ENCODE measurements at places on chromosomes 5 and 9.

DNA sequence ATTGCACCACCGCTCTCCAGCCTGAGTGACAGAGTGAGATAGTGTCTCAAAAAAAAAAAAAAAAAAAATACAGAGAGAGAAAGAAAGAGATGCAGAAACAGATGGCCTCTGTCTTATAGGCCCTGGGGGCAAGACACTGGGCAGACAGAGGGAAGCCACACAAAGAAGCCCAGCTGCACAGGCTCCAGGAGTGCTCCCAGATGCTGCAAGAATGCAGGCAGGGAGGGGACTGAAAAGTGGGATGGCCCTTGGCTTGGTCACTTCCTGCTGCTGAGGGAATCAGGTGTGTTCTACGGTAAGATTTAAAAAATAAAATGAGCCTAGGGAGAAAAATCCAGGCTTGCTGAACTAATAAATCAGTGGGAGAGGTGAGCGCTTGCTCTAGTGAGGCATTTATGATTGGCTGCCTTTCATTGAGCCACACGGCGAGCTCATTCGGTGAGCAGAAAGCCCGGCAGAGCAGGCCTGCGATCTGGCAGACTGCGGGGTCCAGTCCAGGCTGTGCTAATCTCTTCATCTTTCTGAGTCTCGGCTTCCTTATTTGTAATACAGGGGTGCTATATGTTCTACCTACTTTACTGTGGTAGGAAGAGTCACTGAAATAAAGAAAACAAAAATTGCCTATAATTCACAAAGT is 80.6 kb downstream of the RAD23B start:
- DNase-seq = no peak

DNA sequence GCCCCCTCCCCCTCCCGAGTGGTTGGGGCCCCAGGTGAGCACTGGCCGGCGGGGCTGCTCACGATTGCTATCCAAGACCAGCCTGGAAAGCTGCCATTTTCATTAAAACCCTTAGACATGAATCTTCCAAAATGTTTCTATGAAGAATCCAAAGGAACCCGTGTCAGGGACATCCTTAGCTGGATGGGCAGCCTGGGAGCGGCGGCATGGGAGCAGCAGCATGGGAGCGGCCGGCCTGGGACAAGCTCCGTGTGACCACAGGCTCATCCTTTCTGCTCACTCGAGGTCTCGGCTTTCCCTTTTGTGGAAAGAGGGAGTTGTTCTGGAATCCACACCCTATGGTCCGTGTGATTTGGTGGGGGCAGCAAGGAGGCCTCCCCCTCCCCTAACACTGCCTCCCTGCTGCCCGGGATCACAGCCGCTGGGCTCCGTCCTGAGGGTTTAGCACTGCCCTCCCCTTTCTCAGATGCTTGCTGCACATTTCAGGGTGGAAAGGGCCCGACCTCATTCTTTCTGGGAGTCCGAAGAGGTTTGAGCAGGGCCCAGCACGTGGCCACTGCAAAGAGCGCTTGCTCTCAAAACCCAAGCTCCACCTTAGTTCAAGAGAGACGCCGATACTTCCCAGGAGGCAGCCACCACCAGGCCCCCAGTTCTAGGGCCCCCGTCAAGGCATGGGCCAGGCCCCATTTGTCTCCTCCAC is 127.7 kb downstream of the RXRA start:
- no peak for DNase-seq

DNA sequence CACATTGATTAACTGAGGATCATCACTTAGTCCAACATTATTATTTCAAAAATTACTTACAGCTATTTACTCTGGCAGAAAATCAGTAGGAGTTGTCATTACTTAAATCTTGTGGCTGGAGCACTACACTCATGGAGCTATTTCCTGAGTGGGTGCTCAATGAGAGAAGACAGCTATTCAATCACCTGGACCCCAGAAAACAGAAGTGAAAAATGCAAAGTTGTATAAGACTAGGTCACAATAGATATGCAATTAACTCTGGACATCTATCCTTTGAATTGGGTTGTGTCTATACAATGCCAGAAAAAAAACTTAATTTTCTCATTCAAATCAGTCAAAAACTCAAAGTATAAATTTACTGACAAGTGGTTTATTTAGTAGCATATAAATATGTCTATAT is 340.9 kb downstream of the EFNA5 start:
- DNase-seq = no peak

- DNase-seq = no peak
These were observed 28.7 kb upstream of the ECM2 start for GRCh38 chr9:92564504-92564903.

- no peak for DNase-seq
These were observed 937 bp upstream of the CD180 start for GRCh38 chr5:67197536-67197935.

GRCh38 chr5:37005946-37006540 is 129.5 kb downstream of the NIPBL start:
- DNase-seq = peak; percentile 8

- DNase-seq = no peak
These were observed 211.1 kb downstream of the DTWD2 start for GRCh38 chr5:118777189-118777736.

DNA sequence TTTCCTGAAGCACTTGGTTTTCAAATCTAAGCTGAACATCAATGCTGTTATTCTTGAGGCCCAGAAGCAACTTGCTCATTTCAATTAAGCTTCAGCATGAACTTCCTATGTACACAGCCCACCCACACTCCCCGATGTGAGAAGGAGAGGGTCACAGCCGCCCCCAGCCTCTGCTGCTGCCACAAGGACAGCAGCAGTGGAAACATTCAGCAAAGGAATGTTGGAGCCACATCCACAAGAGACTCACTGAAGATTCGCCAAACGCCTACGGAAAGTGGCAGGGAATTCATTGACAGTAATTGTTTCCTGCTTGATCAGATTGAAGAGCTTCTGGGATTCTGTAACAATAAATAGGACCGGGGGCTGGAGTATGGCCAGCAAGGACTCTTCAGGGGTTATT is 2.9 kb downstream of the TGFBI start:
- no peak for DNase-seq

DNA sequence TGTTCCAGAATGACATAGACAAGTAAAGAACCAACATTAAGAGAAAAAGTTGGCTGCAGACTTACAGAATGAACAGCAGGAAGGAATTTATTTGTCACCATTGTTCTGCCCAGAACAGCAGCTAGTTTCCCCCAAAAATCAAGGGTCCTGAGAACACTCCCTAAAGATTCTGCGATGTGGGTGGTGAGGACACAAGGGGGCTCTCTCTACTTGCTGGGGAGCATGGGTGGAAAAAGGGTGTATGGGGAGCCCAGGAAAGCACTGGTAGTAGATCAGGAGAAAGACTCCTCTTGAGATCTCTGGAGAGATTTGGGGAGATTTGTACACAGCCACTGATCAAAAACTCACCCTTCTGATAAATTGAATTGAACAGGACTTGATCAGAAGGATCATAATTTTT is 316.5 kb downstream of the KCTD16 start:
- no peak for DNase-seq

GRCh38 chr5:134533115-134533815 is 7.8 kb downstream of the JADE2 start:
- DNase-seq = no peak

DNA sequence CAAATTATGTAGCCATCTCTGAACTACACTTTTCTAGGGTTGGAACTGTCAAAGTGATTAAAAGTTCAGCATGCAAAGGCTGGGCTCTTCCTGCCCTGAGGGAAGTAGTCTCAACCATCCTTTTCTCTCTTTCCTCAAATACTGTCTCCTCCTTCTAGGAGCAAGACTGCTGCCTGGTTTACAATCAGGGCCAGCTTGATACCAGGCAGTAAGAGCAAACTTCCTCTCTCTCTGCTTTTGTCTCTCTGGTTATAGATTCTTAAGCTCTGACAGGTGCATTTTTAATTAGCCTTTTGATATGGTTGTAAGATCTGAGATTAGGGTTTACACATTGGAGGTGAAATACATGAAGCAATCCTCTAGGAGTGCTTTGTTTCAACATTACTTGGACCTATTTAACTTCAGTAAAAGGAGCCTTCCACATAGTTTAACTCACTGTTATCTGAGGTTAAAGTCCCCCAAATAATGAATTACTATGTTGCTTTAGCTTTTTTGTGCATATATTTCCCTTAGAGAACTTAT is 436.1 kb downstream of the SPATA31D1 start:
- no peak for DNase-seq
